ENCODE measurements at places on chromosomes 5 and 9.

GRCh38 chr9:26682796-26683496, 209.7 kb downstream of the CAAP1 start:
- DNase-seq, result no peak

GRCh38 chr9:104993291-104993963, 65.5 kb upstream of the ABCA1 start:
- peak; percentile 4 for DNase-seq

GRCh38 chr5:173915310-173916014, 27.3 kb downstream of the CPEB4 start:
- no peak for DNase-seq

DNA sequence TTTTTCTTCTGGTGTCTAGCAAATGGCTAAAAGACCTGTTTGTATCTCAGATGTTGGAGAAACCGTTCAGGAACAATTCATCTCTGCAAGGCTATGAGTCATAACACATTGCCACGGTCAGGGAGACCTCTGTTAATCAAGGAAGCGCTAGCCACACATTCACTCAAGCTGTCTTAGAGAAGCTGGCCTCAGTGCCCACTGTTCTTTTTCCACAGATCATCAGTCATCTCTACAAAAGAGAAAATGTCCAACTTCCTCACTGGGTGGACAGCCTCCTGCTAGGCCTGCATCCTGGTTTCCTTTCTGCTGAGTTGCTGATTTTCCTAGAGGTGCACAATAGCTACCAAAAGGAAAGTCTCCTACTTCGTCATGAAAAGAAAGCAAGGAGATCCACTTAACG, 360.5 kb downstream of the BNC2 start:
- DNase-seq, result no peak

- DNase-seq, result no peak
Measured at GRCh38 chr9:93585695-93586094, 9.3 kb downstream of the PHF2 start.

- no peak for DNase-seq
Measured at GRCh38 chr9:69324549-69325401, at the start of gene ENTREP1. Gene ENTREP1 (plus strand): TSS chr9:69325215. CDS start chr9:69325310, 95 bp downstream.

DNA sequence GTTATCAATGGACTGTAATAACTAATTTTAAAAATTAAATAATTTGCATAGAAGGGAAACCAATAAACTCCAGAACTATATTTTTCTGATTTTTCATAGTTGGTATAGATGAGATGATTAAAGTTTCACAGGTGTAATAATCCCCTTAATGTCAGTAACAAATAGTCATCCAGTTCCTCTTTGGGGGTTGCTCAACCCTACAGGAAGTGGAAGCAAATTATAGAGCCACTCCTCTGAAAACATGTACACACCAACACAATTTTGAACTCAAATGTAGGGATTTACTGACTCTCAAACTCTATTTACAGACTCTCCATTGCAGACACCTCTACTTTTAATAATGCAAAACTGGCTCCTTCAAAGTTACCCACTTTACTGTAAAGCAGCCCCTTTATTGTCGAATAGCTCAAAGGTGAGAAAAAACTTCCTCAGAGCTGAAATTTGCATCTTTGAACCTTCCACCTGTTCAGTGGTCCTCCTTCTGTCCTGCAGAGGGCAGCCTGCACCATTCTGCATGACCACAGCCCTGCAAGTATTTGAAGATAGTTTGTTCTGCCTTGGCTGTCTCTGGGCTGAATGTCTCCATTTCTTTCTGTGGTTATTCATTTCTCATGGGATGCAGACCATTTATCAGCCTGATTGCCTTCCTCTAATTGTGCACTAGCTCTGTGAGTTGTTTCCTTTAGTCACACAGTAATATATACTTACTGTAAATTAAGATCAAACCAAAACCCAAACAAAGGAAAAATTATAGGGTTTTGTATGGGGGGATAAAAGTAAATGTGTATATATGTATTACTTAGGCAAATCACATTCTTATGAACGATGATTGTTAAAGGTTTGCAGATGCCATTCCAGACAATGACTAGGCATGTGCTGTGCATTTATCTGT, 383.2 kb upstream of the SGCD start:
- no peak for DNase-seq

DNA sequence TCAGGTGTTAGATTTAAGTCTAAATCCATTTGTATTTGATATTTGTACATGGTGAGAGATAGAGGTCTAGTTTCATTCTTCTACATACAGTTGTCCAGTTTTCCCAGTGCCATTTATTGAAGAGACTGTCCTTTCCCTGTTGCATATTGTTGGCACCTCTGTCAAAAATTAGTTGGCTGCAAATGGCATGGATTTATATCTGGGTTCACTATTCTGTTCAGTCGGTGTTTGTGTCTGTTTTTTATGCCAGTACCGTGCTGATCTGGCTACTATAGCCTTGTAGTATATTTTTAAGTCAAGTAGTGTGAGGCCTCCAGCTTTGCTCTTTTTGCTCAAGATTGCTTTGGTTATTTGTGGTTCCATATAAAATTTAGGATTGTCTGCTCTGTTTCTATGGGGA, 176.2 kb upstream of the DMRT1 start:
- no peak for DNase-seq

DNA sequence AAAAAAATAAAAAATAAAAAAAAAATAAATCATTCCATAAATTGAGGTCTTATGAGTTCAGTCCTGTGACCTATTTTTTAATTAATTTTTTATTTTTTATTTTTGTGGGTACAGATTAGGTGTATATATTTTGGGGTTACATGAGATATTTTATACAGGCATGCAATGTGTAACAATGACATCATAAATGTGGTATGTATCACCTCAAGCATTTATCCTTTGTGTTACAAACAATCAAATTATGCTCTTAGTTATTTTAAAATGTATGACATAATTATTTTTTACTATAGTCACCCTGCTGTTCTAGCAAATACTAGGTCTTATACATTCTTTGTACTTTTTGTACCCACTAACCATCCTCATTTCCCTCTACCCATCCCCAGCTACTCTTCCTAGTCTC, 537.9 kb downstream of the HINT1 start:
- no peak for DNase-seq

- DNase-seq, result no peak
Measured at GRCh38 chr5:138641547-138642298, 66.5 kb upstream of the HSPA9 start.

GRCh38 chr5:112064271-112064701, 307.3 kb upstream of the NREP start:
- no peak for DNase-seq
